NCI-H146 (cell line): ENCODE measurements at places on chromosomes 11 and 22.

DNA sequence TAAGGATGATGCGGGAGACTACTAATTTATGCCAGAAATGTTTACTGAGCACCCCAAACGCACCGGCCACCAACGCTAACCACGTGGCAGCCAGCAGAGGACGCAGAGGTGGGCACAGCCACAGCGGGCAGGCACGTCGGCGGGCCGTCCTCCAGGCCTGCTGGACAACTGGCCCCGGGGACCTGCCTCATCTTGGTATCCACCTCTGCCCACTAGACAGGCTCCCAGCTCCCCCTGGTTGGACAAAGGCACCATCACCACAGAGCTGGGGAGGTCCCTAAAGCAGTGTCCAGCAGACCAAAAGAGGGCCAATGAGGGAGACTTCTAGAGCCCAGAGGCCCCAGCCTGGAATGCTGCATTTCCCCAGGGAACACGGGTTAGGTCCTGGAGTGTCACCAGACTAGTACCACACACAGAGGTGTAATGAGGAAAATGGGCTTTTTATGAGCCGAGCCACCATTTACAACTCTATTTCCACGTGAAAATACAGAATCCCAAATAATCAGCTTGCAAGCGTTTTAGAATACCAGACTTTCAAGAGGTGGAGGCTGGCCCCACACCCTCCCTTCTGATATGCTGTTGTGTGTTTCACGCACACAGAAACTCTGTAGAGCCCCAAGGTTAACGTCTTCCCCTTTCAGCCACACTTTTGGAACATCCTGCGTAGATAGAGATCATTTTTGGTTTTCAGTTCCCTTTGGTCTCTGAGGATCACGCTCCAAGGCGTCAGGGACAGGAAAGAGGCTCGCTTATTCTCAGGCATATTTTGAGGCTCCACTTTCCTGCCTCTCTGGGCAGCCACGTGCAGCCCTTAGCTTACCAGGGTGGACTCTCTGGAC lies 23.7 kb upstream of the BID start:
- no peak for DNase-seq

DNA sequence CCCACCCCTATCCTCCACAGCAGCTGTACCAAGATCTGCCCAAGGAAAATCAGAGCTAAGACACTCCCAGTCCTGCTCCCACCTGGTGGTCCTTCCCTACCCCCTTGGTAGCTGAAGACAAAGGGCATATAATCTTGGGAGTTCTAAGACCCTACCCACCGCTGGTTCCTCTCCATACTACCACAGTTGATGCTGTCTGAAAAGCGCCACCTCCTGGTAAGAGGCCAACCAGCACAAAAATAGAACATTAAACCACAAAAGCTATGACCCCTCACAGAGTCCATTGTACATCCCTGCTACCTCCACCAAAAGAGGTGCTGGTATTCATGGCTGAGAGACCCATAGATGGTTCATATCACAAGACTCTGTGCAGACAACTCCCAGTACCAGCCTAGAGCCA lies 161.5 kb upstream of the ARHGAP42 start:
- DNase-seq, result no peak

DNA sequence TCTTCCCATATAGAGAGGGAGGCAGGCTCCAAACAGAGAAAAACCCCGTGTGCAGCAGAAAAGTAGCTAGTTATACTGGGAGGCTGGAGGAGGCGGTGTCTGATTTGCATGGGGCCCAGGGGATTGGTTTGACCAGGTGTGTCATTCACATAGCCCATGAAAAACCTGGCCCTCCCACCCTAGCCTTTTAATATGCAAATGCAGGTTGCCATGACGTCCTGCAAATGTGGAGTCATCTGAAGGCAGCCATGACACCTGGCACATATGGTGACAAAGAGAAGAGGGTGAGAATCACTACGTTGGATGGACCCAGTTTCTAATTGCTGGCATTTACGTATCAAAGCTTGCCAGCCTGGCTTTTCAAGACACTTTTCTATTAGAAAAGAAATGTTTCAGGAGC lies 57.8 kb downstream of the FAM181B start:
- peak; percentile 1 for DNase-seq

DNA sequence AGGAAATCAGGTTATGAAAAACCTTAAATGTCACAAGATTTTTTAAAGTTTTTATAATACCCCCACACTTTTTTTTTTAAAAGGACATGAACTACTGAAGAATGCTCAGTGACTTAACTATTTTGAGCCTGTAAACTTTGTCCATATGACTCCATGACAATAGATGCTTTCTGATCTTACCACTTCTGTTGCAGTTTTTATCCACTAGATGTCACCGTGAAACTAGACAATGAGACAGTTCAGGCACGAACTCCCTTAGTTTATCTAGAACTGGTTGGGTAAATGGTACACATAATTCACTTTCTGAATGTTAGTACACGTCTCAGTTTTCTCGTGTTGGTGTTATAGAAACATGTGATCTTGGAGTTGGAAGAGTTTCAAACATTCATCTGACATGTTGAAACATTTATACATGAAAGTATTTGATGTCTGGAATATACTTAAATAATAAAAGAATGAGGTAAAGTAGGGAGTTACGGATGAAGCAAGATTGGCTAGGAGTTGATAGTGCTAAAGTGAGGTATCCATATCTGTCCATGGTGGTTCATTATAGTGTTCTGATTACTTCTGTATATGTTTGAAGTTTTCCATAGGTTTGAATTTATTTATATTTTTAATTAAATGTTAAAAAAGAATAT lies 8.1 kb downstream of the CCDC15 start:
- DNase-seq, result peak; percentile 55

- DNase-seq, result no peak
Measured at GRCh38 chr11:121715405-121715804, 262.6 kb upstream of the SORL1-AS1 start.

GRCh38 chr11:6402061-6402470 lies 11.8 kb downstream of the SMPD1 start:
- no peak for DNase-seq

- DNase-seq, result no peak
Measured at GRCh38 chr11:125272092-125272491, 107.5 kb downstream of the PKNOX2 start.
